ENCODE measurements at places on chromosomes 11 and 22.
A peak's percentile ranks its signal among the peaks of the same experiment; 100 is the strongest.

DNA sequence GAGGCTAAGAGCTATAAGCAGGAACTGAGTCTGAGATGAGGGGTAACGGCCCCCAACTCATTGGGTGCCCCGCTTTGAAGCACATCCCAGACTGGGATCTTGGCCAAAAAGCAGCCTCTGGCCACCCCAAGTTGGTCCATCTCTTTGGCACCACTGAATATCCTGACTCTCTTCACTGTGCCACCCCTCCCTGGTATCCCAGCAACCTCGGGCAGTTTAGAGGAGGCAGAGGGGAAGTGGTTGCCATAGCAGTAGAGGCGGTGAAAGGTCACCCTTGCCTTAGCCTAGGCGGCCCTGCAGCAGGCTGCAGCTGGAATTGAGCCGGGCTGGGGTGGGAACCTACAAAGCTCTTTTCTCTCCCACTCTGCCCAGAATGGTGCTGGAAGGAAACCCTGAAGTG lies 1.1 kb downstream of the PELI3 start:
- DNase-seq = peak; percentile 79

GRCh38 chr11:121892131-121892681 lies 223.8 kb downstream of the BLID start:
- no peak for DNase-seq

GRCh38 chr11:115287266-115287665 lies 216.9 kb downstream of the CADM1 start:
- no peak for DNase-seq

DNA sequence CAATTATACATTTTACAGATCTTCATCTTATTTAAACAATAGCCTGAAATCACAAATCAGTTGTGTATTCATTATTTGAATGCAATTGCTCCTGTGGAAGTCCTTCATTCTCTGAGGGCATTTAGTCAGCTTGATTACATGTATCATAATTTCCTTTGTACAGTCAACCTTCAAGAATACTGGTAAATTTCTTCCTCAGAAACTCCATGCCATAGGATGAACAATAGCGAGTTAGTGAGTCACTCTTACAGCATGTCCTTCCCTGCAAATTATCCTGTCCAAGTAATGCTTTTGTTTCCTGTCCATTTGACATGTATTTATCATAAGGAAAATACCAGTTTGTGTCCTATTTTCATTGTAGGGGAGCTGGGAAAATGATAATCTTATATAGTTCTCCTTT lies 3.8 kb downstream of the OR10S1 start:
- no peak for DNase-seq

DNA sequence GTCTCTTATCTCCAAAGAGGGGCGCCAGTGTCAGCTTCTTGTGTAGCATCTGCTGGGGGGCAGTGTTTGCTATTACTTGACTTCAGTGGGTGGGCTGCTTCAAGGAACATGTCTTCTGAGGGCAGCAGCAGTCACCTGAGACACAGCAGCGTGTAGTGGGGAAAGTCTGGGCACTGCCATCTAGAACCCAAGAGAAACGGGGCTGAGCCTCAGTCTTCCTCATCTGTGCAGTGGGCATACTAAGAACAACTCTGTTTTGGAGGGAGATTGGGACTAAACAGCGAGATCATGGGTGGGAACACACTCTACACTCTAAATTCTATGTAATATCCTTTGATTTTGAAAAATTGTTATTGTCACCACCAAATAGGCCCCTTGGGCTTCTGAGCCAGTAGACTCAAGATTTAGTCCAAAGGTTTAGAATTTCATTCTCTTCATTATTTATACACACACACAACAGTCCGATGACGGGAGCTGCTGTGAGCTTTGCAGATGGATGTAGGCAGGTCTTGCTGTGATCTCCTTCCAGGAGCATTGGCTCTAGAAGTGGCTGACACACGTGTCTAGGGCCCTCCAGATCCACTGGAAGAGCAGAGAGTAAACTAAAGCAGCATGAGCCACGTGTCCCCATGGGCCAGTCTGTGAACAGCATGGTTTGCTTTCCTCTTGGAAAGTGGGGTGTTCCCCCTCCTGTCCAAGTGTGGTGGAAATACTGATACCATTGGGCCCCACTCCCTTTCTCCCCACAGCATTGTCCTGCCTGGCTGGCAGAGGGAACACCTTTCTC lies 51.8 kb downstream of the TRAF6 start:
- DNase-seq = no peak

DNA sequence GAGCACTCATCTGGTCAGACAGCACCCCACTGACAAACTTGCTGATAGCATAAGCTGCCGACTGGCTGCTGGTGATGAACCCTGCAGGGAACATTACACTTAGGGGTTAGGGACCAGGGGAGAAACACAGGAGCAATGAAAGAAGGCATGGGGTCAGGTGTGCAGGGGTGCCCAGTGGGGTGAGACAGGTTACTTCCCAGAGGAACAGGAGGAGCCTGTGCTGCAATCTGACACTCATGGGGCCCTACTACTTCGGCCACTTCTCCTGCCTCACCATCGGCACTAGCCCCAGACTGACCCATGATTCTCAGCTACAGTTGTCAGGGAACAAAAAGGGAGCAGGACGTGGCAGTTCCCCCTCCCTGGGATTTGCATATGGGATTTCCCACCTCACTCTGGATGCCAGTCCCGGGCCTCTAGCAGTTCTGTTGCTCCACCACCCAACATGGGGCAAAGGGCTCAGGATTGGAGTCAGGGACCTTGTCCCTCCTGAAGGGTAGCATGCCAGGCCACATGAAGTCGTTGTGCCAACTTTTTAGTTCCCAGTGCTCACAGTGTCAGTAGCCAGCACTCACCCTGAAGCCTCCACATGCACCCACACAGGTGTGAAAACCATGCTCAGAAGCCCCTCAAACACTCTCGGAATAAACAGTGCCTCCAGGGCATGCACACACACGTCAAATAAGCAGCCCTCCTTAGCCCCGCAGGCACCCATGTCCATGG lies 2.2 kb downstream of the SLC37A4 start:
- DNase-seq = no peak

DNA sequence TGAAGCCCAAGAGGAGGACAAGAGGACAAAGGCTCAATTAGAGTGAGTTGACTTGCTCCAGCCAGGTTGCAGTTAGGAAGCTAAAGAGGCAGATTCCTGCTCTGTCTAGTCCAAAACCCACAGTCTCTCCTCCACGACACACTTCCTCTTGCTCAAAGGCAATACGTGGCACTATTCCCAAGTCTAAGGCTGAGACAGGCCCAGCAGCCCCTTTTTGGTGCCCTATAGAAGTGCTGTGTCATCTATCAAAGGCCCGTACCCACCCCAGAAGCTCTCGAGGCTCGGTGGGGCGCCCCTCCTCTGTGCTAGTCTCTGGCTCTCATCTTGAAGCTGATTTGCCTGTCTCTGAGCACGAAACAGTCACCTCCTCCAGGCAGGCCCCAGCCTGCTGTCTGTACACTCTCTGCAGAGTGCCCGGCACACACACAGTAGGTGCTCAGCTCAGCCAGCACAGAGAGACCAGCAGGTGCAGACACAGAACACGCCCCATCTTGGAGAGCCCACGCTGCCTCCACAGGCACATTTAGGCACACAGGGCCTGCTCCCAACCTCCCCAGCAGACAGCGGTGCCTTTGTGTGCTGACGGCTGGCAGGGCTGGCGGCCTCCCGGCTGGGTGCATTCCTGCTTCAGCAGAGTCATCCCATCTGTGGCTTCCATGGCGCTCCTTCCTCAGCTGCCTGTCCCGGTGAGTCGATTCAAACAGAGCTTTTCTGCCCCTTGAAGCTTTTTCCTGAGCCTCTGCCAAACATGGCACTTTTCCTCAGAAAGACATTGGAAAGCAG lies 52.8 kb downstream of the MYH9 start:
- DNase-seq = no peak

DNA sequence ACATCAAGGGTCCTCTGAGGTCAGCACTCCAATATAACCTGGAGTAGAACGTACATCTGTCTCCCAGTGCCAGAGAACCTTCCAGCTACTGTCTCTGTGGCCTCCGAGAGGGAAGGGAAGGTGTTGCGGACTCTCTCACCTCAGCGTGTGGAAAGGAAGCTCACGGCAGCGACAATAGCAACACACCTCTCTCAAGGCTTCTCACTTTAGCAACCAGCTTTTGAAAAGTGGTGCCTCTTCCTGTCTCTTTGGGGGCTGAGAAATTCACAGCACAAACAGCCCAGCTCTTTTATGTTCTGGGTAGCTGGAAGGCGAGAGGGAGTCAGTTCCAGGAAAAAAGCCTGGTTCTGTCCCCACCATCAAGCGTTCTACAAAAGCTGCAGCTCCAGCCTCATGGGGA lies 156.9 kb upstream of the TBCEL start:
- no peak for DNase-seq

DNA sequence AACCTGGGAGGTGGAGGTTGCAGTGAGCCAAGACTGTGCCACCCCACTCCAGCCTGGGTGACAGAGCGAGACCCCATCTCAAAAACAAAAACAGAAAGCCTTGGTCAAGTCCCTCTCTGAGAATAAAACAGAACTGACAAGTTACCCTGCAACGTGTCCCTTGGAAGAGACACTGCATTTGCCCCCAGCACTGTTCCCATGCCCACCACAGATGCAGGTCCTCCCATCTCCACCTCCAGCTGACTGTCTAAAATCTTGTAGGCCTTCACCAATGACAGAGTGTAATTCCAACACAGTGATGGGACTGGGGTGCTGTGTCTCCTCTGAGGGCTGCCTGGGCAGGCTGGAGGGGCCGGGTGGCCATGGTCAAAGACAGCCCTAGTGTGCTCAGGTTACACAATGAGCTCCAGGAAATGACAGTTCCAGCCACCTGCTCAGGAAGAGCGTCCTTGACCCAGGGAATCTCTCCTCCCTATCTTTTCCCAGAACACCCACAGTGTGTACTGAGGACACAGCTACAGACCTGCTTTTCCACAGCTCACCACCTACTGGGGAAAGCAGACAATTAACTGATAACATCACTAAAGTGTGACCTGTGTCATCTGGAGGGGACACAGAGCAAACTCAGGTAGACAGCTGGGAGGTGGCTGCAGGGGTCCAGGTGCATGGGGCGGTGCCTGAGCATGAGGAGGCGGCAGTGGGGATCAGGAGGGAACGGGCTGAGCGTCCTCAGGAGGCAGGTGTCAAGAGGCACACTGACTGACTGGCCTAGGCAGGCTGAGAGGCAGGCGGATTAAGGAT lies 56.4 kb downstream of the ARFGAP3 start:
- DNase-seq = no peak

- no peak for DNase-seq
Observed at GRCh38 chr22:26845021-26845743, 187.8 kb downstream of the MIAT start.

- no peak for DNase-seq
Observed at GRCh38 chr22:46031965-46032851, 55.2 kb upstream of the WNT7B start.

DNA sequence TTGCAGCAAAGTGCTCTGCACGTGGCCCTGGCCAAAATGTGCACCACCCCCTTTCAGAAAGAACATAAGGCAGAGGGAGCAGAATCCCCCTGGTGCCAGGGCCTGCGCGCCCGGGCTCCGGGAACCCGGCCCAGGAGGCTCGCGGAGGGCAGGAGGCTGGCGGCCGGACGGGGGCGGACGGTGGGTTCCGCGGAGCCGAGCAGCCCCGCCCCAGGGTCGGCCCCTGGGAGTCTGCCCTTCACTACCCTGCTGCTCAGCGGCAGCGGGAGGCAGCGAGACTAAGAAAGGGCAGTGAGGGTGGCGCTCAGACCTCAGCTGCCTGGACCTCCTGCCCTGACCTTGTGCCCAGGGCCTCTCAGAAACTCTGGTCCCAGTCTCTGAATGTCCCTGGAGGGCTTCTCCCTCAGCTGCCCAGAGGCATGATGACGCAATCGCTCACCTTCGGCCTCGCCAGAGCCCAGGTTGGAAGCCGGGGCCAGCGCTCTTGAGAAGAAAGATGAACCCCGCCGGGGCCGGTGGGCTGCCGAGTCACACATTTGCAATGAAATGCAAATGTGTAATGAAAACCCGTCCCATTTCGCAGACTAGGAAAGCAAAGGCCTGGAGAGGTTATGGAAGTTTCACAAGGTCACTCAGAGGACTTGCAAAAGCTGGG lies 1.1 kb upstream of the CLMP start:
- peak; percentile 54 for DNase-seq

DNA sequence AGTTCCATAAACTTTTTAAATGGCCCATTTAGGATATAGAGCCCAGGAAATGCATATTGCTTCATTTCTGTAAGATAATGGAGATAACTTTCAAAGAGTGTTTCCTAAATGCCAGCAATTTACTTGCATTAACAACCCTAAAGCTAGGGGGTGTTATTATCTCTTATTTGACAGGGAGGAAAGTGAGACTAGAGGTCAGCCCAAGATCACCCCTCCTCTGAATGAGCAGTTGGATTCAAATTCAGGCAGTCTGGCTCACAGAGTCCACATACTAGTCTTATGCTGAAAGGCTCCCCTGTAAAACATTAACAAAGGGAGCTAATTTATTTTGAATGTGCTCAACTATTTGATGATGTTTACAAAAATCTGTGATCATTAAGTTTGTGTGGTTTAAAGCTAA lies 49.9 kb upstream of the TRIM77 start:
- DNase-seq = no peak

DNA sequence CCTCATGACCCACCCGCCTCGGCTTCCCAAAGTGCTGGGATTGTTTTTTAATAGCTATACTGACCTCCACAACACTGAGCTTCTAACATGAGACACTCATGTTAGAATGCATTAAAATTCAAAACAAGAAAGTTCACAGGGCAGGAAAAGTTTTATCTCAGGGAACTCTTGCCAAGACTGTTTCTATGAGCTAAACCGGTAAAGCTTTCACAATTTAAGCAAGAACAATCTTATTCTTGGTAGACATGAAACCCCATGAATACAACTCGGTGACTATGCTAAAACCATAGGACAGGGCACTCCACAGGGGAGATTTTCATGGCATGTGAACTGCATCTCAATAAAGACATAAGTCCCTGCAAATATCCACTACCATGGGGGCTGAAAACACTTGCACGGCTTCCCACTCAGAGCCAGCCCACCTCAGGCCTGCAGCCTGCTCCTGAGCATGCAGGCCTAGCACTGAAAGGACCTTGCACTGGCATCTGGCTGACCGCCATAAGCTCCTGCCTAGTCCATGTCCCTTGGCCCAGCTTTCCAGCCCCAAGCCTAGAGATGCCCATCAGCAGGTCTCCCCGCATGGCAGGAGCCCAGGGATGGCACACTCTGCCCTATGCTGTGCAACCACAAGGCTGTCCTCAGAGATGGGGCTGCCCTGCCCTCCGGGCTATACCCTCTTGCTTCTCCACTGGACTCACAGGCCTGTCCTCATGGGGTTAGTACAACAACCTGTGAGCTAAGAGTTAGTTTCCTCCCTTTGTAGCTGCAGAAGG lies 58.4 kb downstream of the DGCR2 start:
- peak; percentile 33 for DNase-seq

All from ecto neural progenitor cell (in vitro differentiated cells).